ENCODE measurements at places on chromosomes 4 and X. TPM values are rescaled to one million over a fixed set of nuclear protein-coding genes. Genes with fewer than 3 reads are reported as not detected.
A peak's percentile ranks its signal among the peaks of the same experiment; 100 is the strongest.

TMPRSS11D gene
- total RNA-seq: not detected

ADH1A gene
- total RNA-seq: not detected

DNA sequence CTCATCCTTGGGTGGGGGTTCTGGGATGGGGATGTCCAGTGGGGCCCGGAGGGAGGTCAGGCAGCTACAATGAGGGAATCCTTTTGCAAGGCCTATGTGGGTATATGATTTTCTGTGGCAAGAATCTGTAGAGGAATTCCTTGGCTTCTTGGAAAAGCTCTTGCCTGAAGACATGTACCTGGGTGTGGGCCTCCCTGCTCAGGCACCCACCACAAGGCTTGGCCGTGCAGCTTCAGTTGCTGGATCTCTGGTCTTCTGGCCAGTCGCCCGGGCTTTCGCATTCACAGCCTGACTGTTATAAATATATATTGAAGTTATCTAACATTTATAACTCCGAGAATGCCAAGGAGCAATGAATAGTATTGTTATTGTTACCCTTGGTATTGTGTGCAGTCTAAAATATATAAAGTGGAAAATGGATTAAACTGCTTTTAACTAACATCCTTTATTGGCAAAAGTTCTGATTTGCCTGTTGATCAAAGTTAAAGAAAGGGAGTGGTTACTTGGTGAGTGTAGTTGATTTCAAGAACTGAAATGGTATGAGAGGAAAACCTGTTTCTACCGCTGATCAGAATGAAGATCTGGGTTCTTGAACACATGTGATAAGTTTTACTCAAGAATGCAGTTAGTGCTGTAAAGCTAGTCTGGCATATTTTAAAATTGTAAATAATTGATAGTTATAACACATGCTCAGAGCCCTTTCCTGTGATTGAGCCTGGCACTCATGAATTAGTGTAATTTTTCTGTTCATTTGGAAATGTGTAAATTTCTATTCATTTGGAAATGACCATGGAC, 36.0 kb downstream of the PTTG2 start:
- DNase-seq: no peak
- no peak overlapping the region for H3K27ac ChIP-seq
- H3K4me3 ChIP-seq: no peak overlapping the region
- no peaks in the 10 kb centered on the region for H3K27me3 ChIP-seq
- H3K36me3 ChIP-seq: no peaks in the 10 kb centered on the region

- no peak for DNase-seq
- H3K4me3 ChIP-seq: no peak overlapping the region
- H3K36me3 ChIP-seq: no peaks in the 10 kb centered on the region
- no peaks in the 10 kb centered on the region for H3K4me1 ChIP-seq
These were observed 114.3 kb downstream of the NKX6-1 start for GRCh38 chr4:84384801-84385200.

DNA sequence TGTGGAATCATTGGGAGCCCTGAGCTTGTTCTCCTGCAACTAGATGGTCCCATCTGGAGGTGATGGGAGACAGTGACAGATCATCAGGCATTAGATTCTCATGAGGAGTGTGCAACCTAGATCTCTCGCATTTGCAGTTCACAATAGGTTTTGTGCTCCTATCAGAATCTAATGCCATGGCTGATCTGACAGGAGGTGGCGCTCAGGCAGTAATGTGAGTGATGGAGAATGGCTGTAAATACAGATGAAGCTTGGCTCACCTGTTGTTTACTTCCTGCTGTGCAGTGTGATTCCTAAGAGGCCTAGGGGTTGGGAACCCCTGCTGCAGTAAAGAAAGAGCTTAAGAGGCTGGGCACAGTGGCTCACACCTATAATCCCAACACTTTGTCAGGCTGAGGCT, 42.2 kb upstream of the PUDP start:
- no peak overlapping the region for H3K27ac ChIP-seq
- no peaks in the 10 kb centered on the region for H3K36me3 ChIP-seq
- no peaks in the 10 kb centered on the region for H3K4me1 ChIP-seq
- no peaks in the 10 kb centered on the region for H3K27me3 ChIP-seq
- no peak for DNase-seq

DNA sequence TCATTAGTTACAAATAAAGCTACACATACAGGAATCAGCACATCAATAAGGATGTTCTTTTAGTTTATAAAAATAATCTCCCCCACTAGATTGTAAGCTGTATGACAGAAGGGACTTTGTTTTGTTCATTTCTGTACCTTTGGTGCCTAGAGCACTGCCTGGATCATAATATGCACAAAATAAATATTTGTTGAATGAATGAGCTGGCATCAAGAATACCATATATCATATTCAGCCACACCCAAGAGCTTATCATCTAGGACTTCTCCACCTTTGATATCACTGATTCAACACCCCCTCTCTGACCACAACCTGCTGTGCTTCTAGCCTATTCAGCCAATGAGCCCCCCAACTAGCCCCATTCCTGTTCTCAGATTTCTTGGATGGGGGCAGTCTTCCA, 10.6 kb downstream of the SYTL4 start:
- no peak overlapping the region for H3K4me3 ChIP-seq
- DNase-seq: no peak
- no peaks in the 10 kb centered on the region for H3K27me3 ChIP-seq
- H3K27ac ChIP-seq: no peak overlapping the region
- H3K36me3 ChIP-seq: no peaks in the 10 kb centered on the region

DNA sequence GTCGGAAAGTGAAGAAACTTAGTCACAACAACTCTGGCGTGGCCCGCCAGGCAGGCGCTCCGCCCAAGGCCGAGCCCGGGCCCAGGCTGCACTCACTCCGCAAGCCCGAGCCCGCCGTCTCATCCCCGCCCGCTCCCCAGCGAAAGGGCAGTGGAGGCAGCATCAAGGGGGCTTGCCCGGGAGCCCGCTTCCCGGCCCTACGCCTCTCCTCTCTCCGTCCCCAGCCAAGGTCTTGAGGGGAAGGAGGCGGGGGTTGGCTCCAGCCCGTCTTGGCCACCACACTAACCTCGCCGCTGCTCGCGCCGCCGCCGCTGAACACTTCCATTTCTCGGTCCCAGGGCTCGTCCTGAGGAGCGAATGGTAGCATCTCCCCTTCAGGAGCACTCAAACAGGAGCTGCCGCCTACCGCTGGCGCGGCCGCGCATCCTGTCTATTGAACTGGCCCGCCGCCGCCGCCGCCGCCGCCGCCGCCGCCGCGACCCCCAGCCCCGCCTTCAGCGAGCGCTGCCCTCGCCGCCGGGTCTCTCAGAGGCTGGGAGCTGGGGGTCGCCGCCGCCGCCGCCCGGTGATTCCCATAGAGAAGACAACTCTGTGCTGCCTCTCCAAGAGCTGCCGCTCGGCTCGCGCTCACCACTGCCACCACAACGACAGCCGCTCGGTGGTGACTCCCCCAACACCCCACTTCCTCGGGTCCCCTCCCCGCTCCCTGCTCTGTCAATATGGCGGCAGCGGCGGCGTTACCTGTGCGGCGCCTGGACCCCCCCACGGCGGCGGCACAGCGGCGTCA, at the start of gene RPS6KA6:
RPS6KA6 (minus strand) TSS at position 667 of the 787 bp plus-strand sequence; CDS start at position 367, 300 bp downstream.
- no peaks in the 10 kb centered on the region for H3K27me3 ChIP-seq
- peak within 1 kb of the TSS; percentile 60 for H3K4me3 ChIP-seq
- H3K4me1 ChIP-seq: no peaks in the 10 kb centered on the region
- no peaks in the 10 kb centered on the region for H3K36me3 ChIP-seq
- peak; percentile 58 for DNase-seq

DNA sequence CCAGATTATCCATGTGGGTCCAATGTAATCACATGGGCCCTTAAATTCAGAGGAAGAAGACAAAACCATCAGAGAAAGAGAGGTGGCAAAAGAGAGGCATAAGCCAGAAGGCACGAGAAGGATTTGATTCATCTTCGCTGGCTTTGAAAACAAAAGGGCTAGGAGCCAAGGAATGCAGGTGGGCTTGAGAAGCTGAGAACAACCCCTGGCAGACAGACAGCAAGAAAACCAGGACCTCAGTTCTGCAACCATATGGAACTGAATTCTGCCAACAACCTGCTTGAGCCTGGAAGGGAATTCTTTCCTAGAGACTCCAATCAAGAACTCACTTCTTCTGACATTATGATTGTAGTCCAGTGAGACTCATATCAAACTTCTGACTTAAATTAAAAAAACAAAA, 1531.8 kb downstream of the PCDH7 start:
- no peak overlapping the region for H3K27ac ChIP-seq
- H3K27me3 ChIP-seq: no peaks in the 10 kb centered on the region
- no peak overlapping the region for H3K4me3 ChIP-seq
- DNase-seq: no peak
- H3K4me1 ChIP-seq: no peaks in the 10 kb centered on the region

GRCh38 chr4:66609014-66609413, 936.3 kb downstream of the CENPC start:
- H3K4me1 ChIP-seq: no peaks in the 10 kb centered on the region
- H3K27me3 ChIP-seq: no peaks in the 10 kb centered on the region
- no peak for DNase-seq
- no peak overlapping the region for H3K4me3 ChIP-seq
- H3K27ac ChIP-seq: no peak overlapping the region

DNA sequence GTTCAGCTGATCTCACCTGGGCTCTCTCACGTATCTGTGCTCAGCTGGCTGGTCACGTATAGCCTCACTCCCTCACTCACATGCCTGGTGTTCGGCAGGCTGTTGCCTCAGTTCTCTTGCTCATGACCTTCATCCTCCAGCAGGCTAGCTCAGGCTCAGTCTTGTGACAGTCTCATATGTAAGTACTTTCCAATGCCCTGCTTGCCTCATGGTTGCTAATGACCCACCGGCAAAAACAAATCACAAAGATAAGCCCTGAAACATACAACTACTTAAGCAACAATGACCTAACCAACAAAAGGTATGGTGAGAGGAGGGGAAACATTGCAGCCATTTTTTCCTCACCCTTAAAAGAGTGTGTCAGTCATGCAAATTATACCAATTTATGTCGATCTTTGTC, 25.0 kb downstream of the MEPE start:
- H3K27me3 ChIP-seq: peaks cover 7% of the 10 kb centered on the region
- H3K36me3 ChIP-seq: no peaks in the 10 kb centered on the region
- no peak overlapping the region for H3K4me3 ChIP-seq
- H3K27ac ChIP-seq: no peak overlapping the region
- no peak for DNase-seq
- H3K4me1 ChIP-seq: no peaks in the 10 kb centered on the region

- H3K27me3 ChIP-seq: no peaks in the 10 kb centered on the region
- no peaks in the 10 kb centered on the region for H3K36me3 ChIP-seq
- DNase-seq: no peak
- no peak overlapping the region for H3K4me3 ChIP-seq
These were observed 45.1 kb downstream of the SPATA4 start for GRCh38 chr4:176150356-176150682.

DNA sequence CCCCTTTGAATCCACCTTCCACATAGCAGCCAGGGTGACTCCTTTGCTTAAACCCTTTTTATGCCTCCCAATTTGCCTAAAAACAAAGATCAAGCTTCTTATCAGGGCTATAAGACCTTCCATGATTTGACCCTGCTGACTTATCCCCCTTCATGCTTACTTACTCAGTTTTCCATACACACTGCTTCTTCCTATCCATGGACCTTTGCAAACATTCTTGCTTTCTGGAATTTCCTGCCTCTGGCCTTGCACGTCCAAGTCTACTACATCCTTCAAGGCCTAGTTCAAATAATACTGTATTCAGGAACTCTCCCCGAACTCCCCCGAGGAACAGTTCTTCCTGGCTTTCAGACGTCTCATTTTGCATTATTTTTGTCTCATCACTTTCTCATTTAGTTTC, 31.8 kb downstream of the RAP2C start:
- H3K27me3 ChIP-seq: no peaks in the 10 kb centered on the region
- no peak for DNase-seq
- H3K36me3 ChIP-seq: no peaks in the 10 kb centered on the region
- H3K4me1 ChIP-seq: no peaks in the 10 kb centered on the region
- H3K4me3 ChIP-seq: no peak overlapping the region

GRCh38 chr4:39763714-39764572, 66.0 kb downstream of the UBE2K start:
- H3K4me1 ChIP-seq: no peaks in the 10 kb centered on the region
- no peak overlapping the region for H3K4me3 ChIP-seq
- no peak for DNase-seq
- H3K27me3 ChIP-seq: no peaks in the 10 kb centered on the region
- peaks cover 93% of the 10 kb centered on the region for H3K36me3 ChIP-seq
- H3K27ac ChIP-seq: no peak overlapping the region

All from stomach (tissue), 19 donors.